COR-L47 (cell line): ENCODE measurements at places on chromosomes 11 and 22.

DNA sequence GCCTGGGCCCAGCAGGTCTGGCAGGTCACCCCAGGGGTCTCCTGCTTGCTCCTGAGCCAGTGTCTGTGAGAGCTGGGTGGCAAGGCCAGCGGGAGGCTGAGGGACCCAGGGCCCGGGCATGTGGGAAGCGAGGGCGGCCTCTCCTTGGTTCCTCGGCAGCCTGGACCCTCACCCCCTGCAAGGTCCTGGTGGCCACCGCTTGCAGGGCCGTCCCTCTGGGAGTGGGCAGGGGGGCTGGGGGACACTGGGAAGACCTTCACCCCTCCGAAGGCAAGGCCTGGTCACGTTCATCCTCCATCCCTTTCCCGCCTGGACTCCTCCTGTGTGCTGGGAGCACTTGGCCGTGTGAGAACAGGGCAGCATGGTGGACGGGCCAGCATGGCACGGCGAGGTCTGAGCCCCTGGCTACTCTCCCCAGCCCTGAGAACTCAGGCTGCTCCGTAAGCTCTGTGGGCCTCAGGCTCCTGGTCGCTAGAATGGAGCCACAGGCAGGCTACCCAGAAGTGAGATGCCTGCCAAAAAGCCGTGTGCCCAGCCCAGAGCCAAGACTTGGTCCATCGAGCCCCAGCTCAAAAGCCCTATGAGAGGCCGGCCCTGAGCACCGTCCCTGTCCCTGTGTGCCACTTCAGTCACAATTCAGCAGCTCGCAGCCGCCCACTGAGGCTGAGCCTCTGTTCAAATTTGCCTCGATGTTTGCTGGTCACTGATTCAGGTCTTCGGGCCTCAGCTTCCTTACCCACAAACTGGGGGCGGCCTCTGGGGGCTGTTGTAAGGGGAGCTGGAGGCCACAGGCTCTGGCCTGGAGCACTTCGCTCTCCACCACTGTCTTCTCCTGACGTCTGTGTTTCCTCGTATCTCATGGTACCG lies 45.0 kb downstream of the IGLL1 start:
- DNase-seq = no peak

DNA sequence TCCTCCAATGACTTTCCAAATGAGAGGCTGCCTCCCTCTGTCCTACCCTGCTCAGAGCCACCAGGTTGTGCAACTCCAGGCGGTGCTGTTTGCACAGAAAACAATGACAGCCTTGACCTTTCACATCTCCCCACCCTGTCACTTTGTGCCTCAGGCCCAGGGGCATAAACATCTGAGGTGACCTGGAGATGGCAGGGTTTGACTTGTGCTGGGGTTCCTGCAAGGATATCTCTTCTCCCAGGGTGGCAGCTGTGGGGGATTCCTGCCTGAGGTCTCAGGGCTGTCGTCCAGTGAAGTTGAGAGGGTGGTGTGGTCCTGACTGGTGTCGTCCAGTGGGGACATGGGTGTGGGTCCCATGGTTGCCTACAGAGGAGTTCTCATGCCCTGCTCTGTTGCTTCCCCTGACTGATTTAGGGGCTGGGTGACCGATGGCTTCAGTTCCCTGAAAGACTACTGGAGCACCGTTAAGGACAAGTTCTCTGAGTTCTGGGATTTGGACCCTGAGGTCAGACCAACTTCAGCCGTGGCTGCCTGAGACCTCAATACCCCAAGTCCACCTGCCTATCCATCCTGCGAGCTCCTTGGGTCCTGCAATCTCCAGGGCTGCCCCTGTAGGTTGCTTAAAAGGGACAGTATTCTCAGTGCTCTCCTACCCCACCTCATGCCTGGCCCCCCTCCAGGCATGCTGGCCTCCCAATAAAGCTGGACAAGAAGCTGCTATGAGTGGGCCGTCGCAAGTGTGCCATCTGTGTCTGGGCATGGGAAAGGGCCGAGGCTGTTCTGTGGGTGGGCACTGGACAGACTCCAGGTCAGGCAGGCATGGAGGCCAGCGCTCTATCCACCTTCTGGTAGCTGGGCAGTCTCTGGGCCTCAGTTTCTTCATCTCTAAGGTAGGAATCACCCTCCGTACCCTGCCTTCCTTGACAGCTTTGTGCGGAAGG lies 2.9 kb downstream of the APOC3 start:
- no peak for DNase-seq

DNA sequence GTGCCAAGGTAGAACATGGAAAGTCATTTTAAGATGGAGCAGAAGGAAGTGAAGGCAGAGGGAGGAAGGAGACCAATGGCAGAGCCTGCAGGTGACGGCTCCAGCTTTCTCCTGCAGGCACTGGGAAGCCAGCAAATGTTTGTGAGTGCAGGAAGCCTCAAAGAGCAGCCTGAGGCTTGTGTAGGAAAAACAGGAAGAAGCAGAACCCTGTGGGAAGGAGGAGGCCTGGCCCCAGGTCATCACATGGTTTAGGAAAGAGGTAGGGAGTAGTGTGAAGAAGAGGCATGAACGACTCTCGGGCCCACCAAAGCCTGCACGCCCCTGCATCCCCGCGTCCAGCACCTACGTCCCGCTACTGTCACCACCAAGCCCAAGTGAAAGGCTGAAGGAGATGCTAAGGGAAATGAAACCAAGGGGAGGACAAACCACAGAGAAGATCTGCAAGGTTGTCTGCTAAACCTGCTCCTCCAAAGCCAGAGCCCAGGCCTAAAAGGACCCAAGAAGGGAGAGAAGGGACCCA lies 151.5 kb downstream of the CHST1 start:
- no peak for DNase-seq

- DNase-seq = no peak
These were observed 78.4 kb downstream of the XRRA1 start for GRCh38 chr11:74870485-74870884.

GRCh38 chr11:111633248-111633647 lies 31.0 kb downstream of the SIK2 start:
- DNase-seq = no peak

- DNase-seq = no peak
These were observed 57.7 kb downstream of the GAB2 start for GRCh38 chr11:78359921-78360320.

- no peak for DNase-seq
These were observed 296.6 kb downstream of the TBC1D22A start for GRCh38 chr22:47059076-47059475.

DNA sequence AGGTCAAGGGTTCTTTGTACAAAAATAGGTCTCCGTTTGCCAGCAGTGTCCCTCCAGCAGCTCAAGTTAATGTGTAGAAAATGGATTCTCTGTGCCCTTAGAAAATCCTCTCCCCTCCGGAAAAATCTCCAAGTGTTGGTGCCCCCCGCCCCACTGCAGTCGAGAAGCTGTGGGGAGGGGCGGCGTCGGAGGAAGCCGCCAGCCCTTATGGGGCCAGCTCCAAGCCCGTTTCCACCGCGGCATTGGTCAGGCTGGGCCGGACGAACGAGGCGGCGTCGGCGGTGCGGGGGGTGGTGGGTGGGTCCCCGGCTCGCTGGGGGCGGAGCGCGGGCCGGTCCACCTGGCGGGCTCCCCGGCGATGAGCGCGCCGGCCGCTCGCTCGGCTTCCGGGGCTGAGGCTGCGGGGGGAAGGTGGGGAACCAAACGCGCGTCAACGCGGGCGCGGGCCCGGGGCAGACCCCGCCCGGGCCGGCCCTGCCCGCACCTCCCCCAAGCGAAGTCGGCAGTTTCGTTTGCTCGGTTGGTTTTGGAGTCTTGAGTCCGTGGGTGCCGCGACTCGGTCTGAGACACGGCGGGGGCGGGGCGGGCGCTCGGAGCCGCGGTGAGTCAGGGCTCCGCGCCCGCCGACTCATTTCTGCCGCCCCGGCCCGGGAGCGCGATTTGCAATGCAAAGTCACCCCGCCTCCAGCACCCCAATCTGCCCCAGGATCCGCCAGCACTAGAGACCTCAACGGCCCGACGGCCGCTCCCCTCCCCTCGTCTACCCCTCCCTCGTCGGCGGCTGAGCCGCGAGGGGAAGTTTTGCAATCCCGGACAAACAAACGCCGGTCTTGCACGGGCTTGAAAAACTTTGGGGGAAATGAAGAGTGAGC lies 1.4 kb downstream of the ASCL2 start:
- DNase-seq = peak; percentile 65
